ENCODE measurements at places on chromosomes 11 and 22. TPM values are rescaled to one million over a fixed set of nuclear protein-coding genes. Genes with fewer than 3 reads are reported as not detected.
A peak's percentile ranks its signal among the peaks of the same experiment; 100 is the strongest.

CCDC88B gene
- total RNA-seq, result 19.9 TPM

NCR3LG1 gene
- 2.5 TPM for total RNA-seq

OR51B2 gene
- not detected for total RNA-seq

CHST1 gene
- total RNA-seq, result 2.4 TPM

ZBED5 gene
- 49.5 TPM for total RNA-seq

DNA sequence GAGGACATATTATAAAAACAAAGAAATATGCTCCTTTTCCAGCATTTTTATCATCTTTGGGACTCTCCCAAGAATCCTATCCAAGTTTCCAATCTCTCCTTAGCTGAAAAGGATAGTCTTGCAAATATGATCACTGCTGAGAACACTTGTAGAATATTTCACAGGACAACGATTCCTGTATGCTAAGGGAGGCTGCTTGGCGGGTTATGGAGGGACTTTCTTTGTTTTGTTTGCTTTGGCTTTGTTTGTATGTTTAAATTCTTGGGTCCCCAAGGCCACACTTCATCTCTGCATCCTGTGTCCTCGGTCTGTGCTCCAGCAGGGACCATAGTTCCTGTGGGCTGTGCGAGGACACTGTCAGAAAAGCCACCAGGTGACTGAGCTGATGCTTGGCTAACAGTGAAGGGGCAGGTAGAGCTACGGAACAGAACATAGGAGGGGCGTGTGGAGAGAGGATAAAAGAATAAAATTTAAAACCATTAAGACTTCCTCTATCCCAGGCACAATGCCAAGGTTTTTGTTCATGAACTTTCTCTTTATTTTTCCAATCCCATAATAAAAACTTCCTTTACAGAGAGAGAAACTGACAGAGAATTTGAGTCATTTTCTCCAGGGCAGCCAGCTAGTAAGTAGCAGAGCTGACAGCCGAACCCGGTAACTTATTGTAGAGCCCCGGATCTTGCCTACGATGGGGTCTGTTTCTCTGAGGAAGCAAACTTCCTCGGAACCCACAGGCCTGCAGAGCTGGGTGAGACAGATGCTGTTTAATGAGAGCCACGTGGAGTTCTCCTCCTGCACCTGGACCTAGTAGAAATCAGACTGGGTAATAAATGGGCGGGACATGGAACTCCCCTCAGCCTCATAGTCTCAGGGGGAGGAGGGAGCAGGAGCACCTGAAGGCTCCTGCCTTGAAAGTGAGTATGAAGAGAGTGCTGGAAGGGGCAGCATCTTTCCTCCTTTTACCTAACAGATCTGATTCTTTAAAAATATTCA, at the start of gene IZUMO1R:
IZUMO1R (plus strand) TSS at position 615 of the 993 bp plus-strand sequence. CDS start 1,057 bp downstream, outside the sequence.
- no peaks in the 10 kb centered on the region for H3K36me3 ChIP-seq
- no peak for DNase-seq
- H3K27me3 ChIP-seq, result no peaks in the 10 kb centered on the region
- H3K27ac ChIP-seq, result 0 out of 2 replicates have a peak within 1 kb of the TSS, but pooled peaks have one; percentile 14
- no peak within 1 kb of the TSS for H3K4me3 ChIP-seq

GRCh38 chr22:45885171-45885840, 91.7 kb downstream of the WNT7B start:
- no peak overlapping the region for H3K4me3 ChIP-seq
- no peak overlapping the region for H3K27ac ChIP-seq
- no peaks in the 10 kb centered on the region for H3K36me3 ChIP-seq
- peak; percentile 5 for DNase-seq

DNA sequence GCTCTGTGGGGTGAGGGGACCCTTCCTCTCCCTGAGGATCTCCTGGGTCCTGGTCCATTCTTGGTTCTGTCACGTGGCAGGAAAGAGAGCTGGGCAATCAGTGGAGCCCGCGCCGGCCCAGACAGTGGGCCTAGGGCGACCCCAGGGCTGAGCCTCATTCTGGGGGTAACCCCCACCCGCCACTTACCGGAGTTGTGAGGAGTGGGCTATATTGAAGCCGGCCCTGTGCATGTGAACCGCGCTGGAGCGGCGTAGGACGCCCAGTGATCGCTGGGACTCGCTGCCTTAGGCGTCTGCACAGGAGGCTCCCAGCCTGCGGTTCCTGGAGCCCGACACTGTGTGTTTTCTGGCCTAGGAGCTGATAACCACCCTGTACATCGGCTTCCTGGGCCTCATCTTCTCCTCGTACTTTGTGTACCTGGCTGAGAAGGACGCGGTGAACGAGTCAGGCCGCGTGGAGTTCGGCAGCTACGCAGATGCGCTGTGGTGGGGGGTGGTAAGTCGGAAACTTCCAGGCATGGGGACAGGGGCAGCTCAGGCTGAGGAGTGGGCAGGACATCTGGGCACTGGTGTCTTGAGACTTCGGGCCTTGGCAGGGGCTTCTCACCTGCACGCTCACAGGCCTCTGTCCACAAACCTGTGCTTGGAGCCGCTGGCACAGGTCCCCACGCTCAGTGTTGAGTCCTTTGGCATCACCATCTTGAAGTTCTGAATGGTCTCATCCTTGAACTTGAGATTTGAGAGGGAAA, 127.1 kb downstream of the KCNQ1OT1 start:
- DNase-seq, result no peak
- peaks cover 53% of the 10 kb centered on the region for H3K27me3 ChIP-seq
- H3K4me3 ChIP-seq, result no peak overlapping the region
- no peaks in the 10 kb centered on the region for H3K4me1 ChIP-seq
- no peak overlapping the region for H3K27ac ChIP-seq
- H3K36me3 ChIP-seq, result no peaks in the 10 kb centered on the region

- H3K27me3 ChIP-seq, result peaks cover 2% of the 10 kb centered on the region
- H3K27ac ChIP-seq, result no peak overlapping the region
- no peak overlapping the region for H3K4me3 ChIP-seq
- peak; percentile 4 for DNase-seq
Observed at GRCh38 chr11:17588166-17588565, 41.1 kb downstream of the OTOG start.

DNA sequence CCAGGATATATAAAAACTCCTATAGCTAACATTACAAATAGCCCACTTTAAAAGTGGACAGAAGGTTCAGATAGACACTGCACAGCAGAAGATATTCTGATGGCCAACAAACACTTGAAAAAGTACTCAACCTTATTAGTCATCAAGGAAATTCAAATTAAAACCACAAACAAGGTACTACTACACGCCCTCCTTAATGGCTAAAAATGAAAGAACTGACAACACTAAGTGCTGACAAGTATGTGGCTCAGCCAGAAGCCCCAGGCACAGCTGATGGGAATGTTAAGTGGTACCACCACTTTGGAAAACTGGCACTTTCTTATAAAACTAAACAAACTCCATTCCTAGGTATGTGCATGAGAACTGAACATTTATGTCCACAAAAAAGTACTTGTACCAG, 320.1 kb downstream of the TBC1D22A start:
- no peak for DNase-seq
- no peaks in the 10 kb centered on the region for H3K27me3 ChIP-seq
- H3K4me3 ChIP-seq, result no peak overlapping the region

GRCh38 chr11:86517557-86517956, 142.9 kb downstream of the CCDC81 start:
- H3K4me3 ChIP-seq, result no peak overlapping the region
- no peak overlapping the region for H3K27ac ChIP-seq
- H3K27me3 ChIP-seq, result no peaks in the 10 kb centered on the region

- H3K27ac ChIP-seq, result no peak overlapping the region
- no peak overlapping the region for H3K4me3 ChIP-seq
- H3K27me3 ChIP-seq, result peaks cover 8% of the 10 kb centered on the region
- peaks cover 5% of the 10 kb centered on the region for H3K4me1 ChIP-seq
- DNase-seq, result peak; percentile 39
- H3K36me3 ChIP-seq, result peaks cover 7% of the 10 kb centered on the region
Observed at GRCh38 chr11:74321487-74322188, 10.2 kb upstream of the P4HA3 start.

GRCh38 chr22:25120761-25121212, 78.9 kb upstream of the CRYBB3 start:
- peaks cover 17% of the 10 kb centered on the region for H3K4me1 ChIP-seq
- DNase-seq, result no peak
- no peaks in the 10 kb centered on the region for H3K27me3 ChIP-seq
- peaks cover 11% of the 10 kb centered on the region for H3K36me3 ChIP-seq

DNA sequence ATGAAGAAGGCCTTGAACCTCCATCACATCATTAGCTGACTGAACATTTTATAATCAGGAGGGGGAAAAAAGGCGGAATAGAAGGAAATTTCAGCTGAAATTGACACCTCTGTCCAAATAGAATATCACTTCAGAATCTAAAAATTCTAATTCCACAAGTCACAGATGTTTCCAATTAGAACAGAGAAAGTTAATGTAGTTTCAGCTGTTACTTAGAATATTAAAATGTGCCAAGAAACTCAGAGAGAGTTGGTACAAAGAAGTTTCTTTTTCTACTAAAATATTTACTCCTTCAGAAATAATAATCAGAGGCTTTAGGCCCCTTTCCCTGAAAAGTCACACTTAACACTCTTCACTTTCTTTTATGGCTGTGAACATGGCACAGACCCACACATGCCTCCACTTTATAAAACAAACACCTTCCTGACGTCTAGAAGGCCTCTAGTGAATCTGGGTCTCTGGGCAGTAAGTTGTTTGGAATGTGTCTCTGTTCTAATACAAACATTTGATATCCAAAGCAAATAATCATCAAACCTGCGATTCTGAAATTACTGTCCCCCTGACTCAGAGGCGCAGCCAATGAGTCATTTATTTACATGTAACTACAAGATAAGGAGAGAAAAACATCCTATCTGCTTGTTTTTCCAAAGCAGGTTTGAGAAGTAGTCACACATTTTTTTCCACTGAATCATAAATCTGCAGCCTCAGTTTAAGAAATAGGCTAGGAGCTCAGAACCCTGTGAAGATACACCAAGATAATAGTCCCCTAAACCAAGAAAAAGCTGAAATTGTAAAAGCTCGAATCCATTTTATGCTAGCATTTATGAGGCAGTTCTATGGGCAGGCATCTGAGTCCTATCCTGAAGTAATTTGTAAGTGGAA, 148.4 kb downstream of the ME3 start:
- no peak for DNase-seq
- no peak overlapping the region for H3K4me3 ChIP-seq
- H3K36me3 ChIP-seq, result peaks cover 20% of the 10 kb centered on the region
- peaks cover 11% of the 10 kb centered on the region for H3K27me3 ChIP-seq
- H3K27ac ChIP-seq, result no peak overlapping the region

DNA sequence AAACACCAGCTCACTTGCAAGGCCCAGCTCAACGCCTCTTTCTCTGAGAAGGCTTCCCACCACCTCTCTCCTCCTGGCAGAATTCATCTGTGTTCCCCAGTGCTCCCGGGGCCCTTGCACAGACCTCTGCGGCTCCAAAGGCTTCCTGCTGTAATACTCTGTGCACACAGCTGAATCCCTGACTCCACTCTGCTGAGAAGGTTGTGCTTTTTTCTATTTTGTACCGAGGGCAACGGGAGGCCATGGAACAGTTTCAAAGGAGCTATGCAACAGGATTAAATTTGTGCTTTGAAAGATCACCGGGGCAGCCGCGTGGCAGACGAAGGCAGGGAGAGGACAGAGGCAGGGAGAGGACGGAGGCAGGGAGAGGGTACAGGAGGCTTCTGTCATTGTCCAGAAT, 49.2 kb upstream of the SYT7 start:
- H3K4me1 ChIP-seq, result peaks cover 43% of the 10 kb centered on the region
- H3K4me3 ChIP-seq, result no peak overlapping the region
- DNase-seq, result no peak
- H3K36me3 ChIP-seq, result no peaks in the 10 kb centered on the region
- no peaks in the 10 kb centered on the region for H3K27me3 ChIP-seq

DNA sequence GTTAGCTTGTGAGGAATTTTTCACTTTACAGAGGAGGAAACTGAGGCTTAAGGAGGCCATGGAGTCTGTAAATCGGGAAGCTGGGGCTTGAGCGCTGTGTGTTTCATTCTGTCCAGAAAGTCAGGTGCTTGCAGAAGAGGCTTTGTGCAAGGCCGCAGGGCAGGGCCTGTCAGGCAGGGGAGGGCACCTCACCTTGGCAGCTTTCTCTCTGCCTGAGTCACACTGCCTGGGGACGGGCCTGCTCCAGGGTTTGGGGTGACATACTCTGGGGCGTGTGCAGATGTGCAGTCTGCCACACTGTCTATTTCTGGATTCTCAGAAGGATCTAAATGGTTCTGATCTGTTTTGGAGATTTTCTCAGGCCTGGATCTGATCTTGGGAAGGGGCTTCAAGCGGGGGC, 8.4 kb downstream of the INCENP start:
- H3K27me3 ChIP-seq, result no peaks in the 10 kb centered on the region
- no peak overlapping the region for H3K27ac ChIP-seq
- DNase-seq, result no peak
- H3K36me3 ChIP-seq, result peaks cover 66% of the 10 kb centered on the region
- peaks cover 3% of the 10 kb centered on the region for H3K4me1 ChIP-seq

- no peaks in the 10 kb centered on the region for H3K36me3 ChIP-seq
- no peaks in the 10 kb centered on the region for H3K4me1 ChIP-seq
- H3K4me3 ChIP-seq, result no peak overlapping the region
- DNase-seq, result no peak
- H3K27ac ChIP-seq, result no peak overlapping the region
- no peaks in the 10 kb centered on the region for H3K27me3 ChIP-seq
Observed at GRCh38 chr22:43504068-43504467, 92.3 kb downstream of the MPPED1 start.

DNA sequence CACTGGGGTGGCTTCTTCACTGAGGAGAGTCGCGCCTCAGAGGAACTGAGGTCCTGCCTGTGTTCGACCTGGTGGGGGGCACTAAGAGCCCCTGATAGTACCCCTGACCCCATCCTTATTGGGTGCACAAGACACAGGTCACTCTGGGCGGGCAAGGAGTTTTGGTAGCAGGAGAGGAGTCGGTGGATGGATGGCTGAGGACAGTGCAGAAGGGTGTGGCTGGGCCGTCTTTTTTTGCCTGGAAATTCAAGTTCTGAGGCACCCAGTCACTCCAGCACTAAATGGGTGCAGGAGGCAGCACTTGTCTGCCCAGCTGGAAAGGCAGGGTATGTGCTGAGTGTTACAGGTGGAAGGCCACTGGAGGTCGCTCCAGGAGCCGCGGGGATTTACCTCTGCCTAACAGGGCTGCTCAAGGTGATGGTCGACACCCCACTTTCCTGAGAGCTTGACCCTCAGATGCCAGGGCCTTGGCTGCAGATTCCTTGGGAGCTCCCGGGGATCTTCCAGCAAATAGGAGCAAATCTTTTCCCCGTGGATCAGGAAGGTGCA, 960 bp downstream of the TSSC4 start:
- peaks cover 5% of the 10 kb centered on the region for H3K4me1 ChIP-seq
- peak overlapping the region; percentile 83 for H3K4me3 ChIP-seq
- peaks cover 15% of the 10 kb centered on the region for H3K36me3 ChIP-seq
- 0 out of 2 replicates have a peak overlapping the region, but pooled peaks have one; percentile 63 for H3K27ac ChIP-seq
- H3K27me3 ChIP-seq, result no peaks in the 10 kb centered on the region
- DNase-seq, result no peak

DNA sequence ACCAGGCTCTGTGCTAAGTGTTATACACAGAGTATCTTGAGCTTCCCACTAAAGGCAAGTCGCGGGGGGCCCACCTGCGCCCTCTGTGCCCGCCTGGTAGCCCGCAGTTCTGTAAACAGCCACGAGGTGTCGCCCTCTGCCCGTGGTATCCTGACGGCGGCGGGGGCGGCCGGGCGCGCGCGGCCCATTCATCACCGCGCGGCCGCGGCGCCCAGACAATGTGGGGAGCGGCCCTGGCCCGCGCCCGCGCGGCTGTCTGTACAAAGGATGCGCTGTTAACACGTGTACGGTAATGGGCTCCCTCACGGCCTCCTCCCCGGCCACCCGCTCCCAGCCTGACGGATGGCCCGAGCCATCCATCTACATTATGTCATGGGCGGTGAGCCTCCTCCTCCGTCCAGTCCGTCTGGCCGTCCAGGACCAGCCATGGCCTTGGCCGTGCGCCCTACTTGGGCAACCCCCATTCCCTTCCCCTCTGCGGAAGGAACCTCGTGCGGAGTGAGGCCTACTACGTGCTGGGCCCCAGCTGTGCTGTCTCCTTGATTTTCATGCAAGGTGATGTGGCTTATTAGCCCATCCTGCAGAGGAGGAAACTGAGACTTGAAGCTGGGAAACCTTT, 99.4 kb downstream of the MIAT start:
- H3K4me3 ChIP-seq, result peak overlapping the region; percentile 45
- peaks cover 11% of the 10 kb centered on the region for H3K27me3 ChIP-seq
- H3K36me3 ChIP-seq, result peaks cover 8% of the 10 kb centered on the region
- no peak overlapping the region for H3K27ac ChIP-seq
- peak; percentile 73 for DNase-seq

Measured in WTC11 (cell line).